ENCODE measurements at places on chromosomes 12 and 14. TPM values are rescaled to one million over a fixed set of nuclear protein-coding genes. Genes with fewer than 3 reads are reported as not detected.

The APOF gene
- total RNA-seq = not detected

GRCh38 chr14:85856430-85856829 is 326.5 kb downstream of the FLRT2 start:
- DNase-seq = peak; percentile 7

The SLC4A8 gene
- 2.6 TPM for total RNA-seq

DNA sequence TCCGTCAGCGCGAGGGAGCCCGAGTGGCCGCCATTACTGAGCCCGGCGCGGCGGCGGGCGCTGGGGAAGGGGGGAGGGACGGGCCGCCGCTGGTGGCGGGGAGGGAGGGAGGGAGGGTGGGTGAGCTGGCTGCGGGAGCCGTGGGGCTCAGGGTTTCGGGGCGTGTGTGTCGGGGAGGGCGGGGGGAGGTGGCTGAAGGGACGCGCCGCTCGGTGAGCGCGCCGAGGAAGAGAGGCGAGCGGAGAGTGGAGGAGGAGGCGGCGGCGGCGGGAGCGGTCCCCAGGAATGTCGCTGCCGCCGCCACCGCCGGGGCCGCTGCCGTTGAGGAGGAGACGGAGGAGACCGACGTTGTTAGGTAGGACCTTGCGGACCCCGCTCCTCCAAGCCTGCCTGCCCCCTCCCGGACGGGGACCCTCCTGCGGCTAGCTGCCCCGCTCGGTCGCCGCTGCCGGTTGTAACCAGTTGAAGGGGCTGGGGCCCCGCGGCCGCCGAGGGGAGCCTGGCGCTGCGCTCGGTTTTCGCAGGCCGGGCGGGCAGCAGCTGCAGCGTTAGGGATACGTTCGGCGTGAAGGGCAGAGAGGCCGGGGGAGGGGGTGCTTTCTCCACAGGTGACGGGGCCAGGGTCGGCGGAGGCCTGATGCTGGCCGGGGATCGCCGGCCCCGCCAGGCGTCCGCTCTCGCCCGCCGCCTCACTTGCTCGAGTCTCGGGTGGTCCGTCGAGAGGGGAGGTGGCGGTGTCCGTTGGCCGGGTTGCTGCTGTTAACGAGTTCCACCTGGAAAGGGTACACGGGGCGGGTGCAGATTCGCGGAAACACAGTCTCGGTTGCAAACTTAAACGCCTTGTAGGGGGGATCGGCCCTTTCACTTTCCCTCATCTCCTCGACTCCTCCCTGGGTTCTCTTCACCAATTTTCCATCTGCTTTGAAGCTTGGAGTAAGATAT is at the start of gene ARHGAP5:
ARHGAP5 (plus strand) TSS at position 224 of the 942 bp plus-strand sequence. CDS start 13,366 bp downstream, outside the sequence.
- DNase-seq = peak; percentile 8

DNA sequence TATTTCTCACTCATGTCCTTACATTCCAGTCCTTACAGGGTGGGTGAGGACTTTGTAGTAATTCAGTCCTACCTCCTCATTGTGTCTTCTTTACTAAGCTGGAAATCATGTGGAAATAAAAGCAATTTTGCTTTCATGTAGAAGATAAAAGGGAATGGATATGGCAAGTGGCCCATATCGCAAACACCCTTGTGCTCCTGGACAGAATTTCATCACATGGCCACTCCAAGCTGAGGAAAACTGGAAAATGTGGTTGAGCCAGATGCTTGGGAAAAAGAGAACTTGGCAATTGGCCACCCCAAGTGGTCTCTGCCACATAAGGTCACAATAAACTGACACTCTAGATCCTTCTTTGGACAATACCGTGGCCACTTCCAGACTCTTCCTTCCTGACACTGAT is 64.2 kb upstream of the IFNG-AS1 start:
- peak; percentile 27 for DNase-seq

The FZD10 gene
- total RNA-seq = 0.04 TPM

The ACVR1B gene
- 6.1 TPM for total RNA-seq

The SINHCAF gene
- 72.6 TPM for total RNA-seq

The RNFT2 gene
- total RNA-seq = 4.5 TPM

DNA sequence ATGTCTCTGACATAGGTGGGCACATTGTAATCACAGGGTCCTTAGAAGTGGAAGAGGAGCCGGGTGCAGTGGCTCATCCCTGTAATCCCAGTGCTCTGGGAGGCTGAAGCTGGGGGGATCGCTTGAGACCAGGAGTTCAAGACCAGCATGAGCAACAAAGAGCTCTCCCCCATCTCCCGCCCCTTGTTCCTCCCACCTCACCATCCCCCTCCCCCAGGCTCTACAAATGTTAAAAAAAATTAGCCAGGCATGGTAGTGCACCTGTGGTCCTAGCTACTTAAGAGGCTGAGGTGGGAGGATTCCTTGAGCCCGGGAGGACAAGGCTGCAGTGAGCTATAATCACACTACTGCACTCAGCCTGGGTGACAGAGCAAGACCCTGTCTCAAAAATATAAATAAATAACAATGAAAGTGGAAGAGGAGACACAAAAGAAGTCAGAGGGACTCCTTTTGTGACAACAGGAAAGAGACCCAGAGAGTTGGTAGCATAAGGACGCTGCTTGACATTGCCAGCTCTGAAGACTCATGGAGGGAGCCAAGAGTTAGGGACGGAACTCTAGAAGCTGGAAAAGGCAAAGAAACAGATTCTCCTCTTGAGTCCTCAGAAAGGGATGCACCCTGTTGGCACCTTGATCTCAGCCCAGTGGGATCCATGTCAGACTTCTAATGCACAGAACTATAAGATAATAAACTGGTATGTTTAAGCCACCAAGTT is 29.6 kb upstream of the CSRP2 start:
- DNase-seq = no peak

The AKAP5 gene
- total RNA-seq = 1.5 TPM

The FGF23 gene
- not detected for total RNA-seq

Measured in H4 (cell line).